ENCODE measurements at places on chromosomes 1 and 21.

- peak; percentile 38 for DNase-seq
Measured at GRCh38 chr1:161267321-161267720, 8.8 kb downstream of the PCP4L1 start.

GRCh38 chr1:22044690-22045420 lies 7.7 kb upstream of the CDC42 start:
- DNase-seq, result no peak

- no peak for DNase-seq
Measured at GRCh38 chr21:41397471-41397891, 28.6 kb upstream of the MX1 start.

- DNase-seq, result peak; percentile 78
Measured at GRCh38 chr1:13730751-13731482, 30.9 kb downstream of the PRDM2 start.

GRCh38 chr1:37177230-37177864 lies 143.0 kb upstream of the GRIK3 start:
- DNase-seq, result peak; percentile 14

GRCh38 chr1:24052220-24052619 lies 59.7 kb downstream of the MYOM3 start:
- no peak for DNase-seq

- no peak for DNase-seq
Measured at GRCh38 chr1:234997201-234997895, 131.3 kb downstream of the TOMM20 start.

DNA sequence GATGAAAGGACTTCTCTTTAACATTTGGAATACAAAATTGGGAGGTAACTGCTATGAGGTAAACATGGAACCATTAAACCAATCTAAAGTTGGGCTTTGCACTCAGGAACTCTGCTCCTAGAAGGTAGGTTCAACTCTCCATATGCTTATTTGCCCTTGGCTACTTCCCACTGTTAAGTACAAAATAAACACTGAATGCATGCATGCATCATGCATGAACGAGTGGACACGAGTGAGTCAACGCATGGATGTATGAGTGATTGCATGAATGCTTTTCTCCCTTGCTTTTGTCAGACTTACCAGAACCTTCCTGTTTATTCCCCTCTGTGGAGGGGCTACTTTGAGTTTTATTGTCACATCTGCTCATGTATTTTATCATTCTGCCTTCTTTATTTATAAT lies 42.4 kb upstream of the RUNX1 start:
- no peak for DNase-seq

- DNase-seq, result no peak
Measured at GRCh38 chr1:160653620-160654016, 6.8 kb upstream of the SLAMF1 start.

DNA sequence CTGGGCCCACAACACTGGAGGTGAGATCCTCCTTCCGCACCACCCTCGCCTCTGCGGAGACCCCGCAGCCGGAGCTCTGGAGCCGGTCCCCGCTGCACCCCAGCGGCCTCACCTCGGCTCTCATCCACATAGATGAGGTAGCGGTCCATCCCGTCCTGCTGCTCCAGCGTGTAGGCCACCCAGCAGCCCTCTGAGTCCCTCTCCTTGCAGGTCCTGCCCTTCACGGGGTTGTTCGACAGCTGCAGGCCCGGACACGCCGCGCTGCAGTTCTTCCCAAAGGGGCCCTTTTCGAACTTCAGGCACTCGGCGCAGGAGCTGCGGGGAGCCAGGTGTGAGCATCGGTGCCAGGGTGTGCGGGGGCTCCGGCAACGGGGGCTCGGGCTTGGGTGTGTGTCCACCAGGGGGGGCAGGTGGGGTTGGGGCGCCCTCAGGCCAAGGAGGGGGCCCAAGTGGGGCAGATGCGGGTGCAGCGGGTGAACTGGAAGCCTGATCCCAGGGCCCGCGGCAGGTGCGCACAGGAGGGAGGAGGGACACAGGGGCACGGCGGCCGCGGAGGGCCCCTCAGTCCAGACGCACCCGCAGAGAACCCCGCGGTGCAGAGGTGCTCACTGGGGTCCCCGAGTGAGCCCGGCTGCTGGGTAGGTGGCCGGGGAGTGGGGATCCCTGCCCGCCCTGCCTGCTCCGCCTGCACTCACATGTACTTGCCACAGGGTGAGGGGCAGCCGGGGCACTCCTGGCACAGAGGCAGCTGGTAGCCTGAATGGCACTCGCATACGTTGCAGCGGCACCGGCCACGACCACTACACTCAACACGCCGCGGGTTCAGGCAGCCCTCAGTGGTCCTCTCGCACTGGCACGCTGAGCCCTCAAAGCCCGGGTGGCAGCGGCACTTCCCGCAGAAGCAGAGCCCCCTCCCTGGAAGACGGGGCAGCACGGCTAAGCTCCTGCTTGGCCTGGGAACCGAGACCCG lies 15.4 kb upstream of the PTTG1IP start:
- DNase-seq, result no peak

GRCh38 chr21:31554511-31555022 lies 104.9 kb upstream of the SOD1 start:
- DNase-seq, result no peak

GRCh38 chr1:100941098-100941527 lies 45.2 kb downstream of the SLC30A7 start:
- DNase-seq, result no peak

DNA sequence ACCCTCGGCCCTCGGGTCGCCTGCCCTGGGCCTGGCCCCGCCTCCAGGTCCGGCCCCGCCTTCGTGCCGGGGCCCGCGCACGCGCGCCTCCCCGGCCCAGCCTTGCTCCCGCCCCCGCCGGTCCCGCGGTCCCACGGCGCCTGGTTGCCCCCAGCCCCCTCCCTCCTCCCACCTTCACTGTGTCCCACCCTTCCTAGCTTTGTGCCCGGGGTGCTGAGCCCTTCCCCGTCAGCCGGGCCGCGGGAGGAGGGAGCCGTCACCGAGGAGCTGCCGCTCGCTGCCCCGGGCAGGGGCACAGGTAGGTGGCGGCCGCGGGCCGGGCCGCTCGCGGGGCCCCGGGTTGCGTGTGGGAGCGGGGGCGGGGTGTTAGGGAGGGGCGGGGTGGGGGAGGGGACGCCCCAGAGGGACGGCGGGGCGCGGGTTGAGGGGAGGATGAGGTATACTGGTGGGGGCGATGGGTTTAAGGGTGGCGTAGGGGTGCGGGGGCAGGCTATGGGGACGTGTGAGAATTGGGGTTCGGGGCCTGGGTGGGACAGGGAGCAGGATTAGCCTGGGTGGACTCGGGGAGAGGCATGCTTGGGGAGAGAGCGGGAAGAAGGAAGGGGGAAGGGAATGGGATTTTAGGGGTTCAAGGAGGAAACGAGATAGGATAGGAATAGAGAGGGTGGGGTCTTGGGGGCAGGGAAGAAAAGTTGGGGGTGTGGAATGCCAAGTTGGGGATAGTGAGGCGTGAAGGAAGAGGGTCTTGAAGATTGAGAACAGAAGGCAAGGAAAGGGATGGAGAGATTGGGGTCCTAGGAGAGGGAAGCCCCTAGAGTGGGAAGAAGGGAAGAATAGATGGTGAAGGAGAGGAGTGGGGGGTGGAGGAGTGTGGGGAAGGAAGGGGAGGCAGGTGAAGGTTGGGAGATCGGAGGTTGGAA lies at the start of gene LRRC42:
TSS of gene LRRC42 (plus strand) at position 99 of the 920 bp plus-strand sequence. CDS start 5,650 bp downstream, outside the sequence.
- DNase-seq, result no peak

DNA sequence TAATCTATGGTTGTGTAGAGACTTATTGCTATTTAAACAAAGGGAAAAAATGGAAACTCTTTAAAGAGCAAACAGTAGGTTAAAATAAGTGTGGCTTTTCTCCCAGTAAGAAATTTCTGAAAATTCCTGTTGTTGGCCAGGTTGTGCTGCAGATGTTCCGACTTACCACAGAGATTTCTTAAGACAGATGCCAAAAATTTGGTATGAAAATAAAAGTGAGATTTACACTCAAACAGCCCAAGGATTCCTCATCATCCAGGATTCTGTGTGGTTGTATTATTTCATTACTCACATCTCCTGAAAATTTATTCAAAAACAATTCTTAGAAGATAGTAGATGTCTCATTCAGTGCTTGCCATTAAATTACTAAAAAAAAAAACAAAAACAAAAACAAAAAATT lies 296.7 kb upstream of the PTBP2 start:
- no peak for DNase-seq

- no peak for DNase-seq
Measured at GRCh38 chr1:28147264-28148094, 29.0 kb downstream of the PTAFR start.

DNA sequence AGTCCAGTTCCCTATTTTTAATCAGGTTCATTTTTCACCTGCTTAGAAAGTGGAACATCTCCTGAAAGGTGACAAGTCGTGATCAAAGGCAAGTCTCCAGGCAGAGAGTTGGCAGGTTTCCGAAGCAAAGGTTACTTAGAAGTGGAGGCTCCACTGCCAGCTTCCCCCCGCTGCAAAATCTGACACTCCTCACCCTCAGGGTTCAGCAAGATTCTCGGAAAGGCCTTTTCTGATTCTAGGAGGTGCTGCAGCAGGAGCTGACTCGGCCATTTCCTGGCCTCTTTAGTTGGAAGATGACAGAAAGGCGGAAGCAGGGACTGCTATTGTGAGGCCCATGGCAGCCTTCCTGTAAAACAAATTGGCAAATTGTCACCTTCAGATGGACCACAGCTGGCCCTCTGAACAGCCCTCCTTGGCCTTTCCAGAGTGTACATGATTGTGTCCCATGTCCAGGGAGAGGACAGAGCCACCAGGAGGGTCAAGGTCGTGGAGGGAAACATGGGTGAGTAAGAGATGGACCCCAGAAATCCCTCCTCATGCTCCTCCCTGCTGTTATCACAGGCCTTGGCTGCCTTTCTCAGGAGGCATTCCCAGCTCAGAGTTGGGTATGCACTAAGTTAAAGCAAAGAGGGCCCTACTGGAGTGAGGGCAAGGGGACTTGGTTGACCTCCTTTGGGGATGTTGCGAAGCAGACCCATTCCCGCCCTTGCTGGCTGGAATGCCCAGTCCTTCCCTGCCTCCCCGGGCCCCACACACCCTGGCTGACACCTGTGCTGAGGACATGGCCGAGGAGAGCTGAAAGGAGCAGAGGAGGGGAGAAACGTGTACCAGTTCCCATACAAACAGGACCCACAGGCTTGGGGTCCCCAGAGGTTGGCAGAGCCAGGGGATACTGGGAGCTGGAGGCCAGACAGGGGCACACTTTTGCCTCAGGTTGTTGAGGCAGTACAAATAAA lies 115.5 kb upstream of the IRF2BP2 start:
- no peak for DNase-seq

DNA sequence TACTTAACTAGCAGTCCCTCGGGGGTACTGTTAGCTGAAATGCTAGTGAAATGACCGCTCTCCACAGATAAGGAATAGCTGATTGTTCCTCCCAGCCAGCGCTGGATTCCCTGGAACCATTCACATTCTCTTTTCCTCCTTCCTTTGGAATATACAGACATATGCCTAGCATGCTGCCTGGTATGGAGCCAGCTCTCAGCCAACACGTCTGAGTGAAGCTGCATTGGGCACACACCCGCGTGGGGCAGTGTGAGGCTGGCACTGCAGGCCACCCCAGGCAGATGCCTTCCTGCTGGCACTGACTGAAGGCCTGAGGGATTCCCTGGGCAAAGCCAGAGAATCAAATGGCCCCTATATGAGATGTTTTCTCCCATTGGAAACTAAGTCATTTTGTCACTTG lies 66.7 kb downstream of the TLR5 start:
- no peak for DNase-seq

DNA sequence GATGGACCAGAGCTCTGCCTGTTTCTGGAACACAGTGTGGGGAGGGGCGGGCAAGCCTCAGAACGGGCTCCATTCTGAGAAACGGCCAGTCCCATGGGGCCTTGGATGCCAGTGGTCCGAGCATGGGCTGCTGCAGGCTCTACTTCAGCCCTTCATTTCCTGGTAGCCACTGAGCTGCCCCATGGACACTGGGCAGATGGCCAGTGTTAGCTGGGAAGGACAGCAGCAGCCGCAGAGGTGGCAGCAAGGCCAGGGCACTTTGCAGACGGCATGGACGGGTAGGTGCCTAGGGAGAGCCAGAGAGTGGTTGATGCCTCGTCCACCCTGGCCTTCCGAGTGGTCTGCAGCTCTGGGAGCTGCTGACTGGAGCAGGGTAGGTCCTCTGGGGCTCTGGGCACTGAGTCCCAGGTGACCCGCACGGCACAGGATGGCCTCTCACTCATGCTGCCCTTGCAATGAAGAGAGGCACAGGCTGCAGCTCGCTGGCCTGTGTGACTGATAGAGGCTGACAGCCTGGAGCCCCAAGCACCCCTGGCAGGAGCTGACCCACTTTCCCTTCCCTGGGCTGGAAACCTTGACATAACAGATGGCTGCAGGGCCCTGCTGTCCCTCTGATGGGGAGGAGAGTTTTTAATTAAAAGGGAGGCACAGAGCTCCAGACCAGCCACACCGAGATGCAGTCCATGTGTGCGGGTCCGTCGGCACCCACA lies 87.7 kb upstream of the COL6A1 start:
- no peak for DNase-seq

DNA sequence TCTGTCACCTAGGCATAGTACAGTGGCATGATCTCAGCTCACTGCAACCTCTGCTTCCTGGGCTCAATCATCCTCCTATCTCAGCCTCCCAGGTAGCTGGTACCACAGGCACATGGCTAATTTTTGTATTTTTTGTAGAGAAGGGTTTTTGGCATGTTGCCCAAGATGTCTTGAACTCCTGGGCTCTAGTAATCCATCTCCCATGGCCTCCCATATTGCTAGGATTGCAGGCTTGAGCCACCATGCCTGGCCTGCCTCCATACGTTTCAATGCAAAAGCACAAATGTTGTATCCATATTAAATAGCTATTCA lies 17.6 kb upstream of the GBP3 start:
- DNase-seq, result no peak

DNA sequence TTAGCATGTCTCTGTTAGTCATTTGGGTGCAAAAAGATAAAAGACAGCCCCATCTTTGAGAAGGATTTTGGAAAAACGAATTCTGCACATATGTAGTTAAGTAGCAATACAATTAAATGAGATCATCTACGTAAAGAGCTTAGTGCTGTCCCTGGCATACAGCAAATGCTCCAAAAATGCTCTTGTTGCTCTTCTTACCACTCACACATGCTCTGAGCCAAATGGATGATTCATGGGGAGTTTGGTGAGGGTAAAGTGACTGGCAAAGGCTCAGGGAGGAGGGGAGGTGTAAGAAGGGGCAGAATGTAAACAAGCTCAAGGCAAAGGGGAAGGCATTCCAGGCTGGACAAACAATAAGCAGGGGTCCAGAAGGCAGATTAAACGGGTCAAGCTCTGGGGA lies 191.9 kb downstream of the AK5 start:
- no peak for DNase-seq

- no peak for DNase-seq
Measured at GRCh38 chr1:218575079-218575478, 229.9 kb downstream of the TGFB2 start.

GRCh38 chr1:175527773-175528172 lies 215.6 kb downstream of the TNR start:
- no peak for DNase-seq

DNA sequence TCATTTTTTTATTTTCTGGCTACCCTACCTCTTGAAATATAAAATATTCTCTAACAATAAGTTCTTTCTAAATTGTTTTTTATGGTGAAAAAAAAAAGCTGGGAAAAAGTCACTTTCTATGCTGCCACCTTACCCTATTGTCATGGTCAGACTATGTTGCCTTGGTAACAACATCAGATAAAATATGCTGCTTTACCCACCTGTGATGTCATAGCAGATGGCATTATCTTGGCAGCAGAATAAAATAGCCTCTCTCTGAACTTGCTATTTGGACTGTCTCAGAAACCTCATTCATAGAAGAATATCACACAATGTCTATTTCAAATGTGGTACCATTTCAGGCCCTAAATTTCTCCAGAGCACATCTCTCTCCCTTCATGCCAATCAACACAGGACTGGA lies 69.6 kb upstream of the SGIP1 start:
- no peak for DNase-seq

GRCh38 chr21:35911412-35912191 lies 148.7 kb downstream of the SETD4 start:
- DNase-seq, result no peak

GRCh38 chr1:58059789-58060188 lies 486.7 kb downstream of the OMA1 start:
- no peak for DNase-seq
